ENCODE measurements at places on chromosomes 11 and 22.
A peak's percentile ranks its signal among the peaks of the same experiment; 100 is the strongest.

- no peak for DNase-seq
Measured at GRCh38 chr11:3357302-3357701, 21.6 kb downstream of the ZNF195 start.

DNA sequence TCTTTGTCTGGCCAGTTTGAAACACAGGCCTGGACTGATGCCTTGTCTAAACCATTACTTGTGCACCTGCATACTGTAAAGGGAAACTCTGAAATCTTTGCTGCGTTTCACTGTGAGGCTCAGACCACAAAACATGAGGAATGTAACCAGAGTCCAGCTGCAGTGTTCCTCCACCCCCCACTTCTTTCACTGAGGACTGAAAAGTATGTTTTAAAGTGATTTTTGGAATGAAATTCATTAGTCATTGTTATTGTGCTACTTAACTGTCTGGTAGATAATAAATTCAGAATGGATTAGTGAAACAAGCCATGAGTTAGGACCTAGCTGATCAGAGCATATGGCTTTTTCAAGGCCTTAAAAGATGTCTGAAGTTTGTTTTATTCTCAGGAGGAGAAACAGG, 181.2 kb downstream of the WNT11 start:
- DNase-seq, result no peak

DNA sequence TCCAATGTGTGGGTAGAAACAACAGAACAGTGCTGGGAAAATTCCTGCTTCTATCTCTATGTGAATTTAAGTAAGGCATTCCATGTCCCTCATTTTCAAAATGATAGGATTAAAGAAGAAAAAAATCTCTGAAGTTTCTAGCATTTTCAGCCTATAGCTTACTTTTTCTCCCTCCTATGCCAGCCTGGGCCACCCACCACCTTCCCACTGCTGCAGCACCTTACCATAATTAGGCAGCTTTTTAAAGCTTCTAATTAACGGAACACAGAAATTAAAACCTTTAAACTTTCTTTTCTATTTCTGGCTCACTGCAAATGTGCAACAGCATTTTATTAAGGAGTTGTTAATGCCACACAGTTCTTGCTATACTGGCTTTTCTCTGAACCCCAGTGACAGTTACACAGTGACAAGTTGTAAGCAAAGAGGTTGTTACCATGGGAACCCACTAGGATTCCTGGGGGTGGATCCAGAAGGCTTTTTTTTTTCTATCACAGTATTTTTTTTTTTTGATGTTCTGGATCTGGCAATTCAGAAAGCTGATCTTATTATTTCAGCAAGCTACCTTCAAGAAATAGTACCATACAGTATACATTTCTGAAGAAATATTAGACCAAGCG, 20.2 kb downstream of the CELF1 start:
- no peak for DNase-seq

DNA sequence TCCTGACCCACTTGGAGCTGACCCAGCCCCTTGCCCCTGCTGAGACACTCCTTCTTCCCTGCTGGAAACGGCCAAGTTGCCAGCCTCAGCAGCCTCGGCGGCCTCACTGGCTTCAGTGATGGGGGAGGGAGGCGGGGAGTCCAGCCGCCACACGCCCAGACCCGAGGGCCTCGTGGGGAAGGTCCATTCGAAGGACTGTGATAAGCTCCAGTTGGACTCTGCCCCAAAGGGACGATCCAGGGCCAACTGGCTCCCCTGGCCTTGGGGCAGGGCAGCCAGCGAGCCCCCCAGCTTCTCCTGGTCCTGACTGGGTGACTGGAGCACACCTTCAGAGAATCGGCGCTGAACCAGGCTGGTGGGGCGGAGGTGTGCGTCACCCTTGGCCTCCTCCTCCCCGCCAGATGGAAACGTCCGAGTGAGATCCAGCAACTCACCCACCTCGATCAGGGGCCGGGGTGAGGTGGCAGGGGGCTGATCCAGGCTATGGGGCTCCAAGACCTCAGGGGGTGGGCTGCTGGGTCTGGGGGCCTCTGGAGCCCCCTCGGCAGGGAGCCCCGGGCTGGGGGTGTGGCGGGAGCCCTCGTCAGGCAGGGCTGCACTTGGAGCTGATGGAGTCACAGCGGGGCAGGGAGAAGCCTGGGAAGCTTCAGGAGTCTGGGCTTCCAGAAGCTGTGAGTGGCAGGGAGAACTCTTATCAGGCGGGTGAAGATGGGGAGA, 11.5 kb downstream of the TNKS1BP1 start:
- no peak for DNase-seq

DNA sequence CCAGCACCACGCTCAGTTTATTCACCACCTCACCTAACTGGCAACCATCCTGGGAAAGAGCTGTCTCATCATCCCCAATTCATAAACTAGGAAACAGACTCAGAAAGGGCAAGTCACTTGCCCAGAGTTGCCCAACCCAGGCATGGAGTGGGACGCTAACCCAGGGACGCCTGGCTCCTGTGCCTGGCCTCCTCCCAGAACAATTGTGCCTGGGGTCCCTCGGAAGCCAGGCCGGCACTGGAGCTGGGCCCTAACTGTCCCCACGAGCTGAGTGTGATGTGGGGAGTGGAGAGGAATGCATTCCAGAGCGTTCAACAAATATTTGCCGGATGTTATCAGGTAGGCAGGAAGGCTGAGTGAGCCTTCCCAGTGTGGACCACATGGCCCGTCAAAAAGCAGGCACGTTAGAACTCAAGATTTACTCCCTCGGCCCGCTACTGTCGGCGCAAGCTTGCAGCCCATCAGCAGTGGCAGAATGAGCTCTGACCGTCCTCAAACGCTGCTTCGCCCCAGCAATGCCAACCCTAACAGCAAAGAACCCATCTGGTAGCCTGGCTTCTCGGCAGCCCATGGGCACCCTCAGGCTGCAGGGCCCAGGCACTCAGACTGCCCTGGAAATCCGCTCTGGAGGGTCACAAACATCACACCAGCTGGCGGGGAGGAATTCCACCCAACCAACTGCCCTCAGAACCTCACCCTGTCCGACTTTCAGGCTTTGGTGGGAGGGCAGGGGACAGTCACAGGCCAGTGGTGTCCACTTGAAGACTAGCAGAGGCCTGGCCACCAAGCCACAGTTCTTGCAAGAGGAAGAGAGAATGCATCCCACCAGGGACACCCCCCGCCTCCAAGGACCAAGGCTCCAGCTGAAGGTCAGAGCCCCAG, 35.6 kb downstream of the MYH9 start:
- DNase-seq, result no peak

- no peak for DNase-seq
Measured at GRCh38 chr11:116814502-116814901, 8.6 kb downstream of the APOA4 start.

DNA sequence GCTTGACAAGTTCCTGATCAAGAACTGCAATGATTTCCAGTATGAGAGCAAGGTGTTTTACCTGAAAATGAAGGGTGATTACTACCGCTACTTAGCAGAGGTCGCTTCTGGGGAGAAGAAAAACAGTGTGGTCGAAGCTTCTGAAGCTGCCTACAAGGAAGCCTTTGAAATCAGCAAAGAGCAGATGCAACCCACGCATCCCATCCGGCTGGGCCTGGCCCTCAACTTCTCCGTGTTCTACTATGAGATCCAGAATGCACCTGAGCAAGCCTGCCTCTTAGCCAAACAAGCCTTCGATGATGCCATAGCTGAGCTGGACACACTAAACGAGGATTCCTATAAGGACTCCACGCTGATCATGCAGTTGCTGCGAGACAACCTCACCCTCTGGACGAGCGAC, 12.0 kb downstream of the YWHAH start:
- no peak for DNase-seq

DNA sequence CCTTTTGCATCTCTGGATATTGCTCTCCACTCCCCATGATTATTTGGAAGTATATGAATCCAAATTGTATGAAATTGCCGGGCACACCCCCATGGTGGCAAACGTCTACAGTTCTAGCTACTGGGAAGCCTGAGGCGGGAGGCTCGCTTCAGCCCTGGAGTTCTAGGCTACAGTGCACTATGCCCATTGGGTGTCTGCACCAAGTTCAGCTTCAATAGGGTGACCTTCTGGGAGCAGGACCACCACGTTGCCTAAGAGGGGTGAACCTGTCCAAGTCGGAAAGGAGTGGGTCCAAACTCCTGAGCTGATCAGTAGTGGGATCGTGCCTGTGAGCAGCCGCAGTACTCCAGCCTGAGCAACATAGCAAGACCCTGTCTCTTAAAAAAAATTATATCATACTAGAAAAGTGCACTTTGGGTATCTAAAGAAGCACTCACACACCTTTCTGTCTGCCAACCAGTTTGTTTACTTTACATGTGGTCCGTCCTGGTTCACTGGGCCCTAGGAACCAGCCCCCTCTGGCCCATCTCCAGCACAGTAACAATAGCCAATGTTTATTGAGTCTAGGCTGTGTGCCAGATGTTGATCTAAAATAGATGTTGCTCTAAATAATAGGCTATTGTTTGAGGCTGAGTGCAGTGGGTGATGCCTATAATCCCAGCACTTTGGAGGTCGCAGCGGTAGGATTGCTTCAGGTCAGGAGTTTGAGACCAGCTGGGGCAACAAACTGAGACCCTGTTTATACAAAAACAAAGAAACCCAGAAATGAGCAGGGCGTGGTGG, 16.4 kb upstream of the KAT5 start:
- DNase-seq, result no peak

GRCh38 chr11:104322696-104323095, 158.7 kb upstream of the PDGFD start:
- DNase-seq, result no peak

GRCh38 chr11:69476509-69476961, 4.9 kb upstream of the LINC01488 start:
- no peak for DNase-seq

DNA sequence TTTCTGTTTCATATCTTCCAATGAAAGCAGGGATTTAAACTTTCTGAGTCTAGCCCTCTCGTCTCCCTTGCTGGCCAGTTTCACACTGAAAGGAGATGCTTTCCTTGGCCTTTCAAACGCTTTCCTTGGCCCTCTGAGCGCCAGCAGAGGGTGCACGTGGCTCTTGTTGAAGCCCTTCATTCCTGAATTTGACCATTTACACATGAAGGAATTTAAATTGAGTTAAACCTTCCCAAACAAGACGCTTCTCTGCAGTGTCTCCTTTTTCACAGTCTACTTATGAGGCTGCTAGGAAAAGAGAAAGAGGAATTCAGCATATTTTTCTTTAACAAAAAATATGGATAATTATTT, 21.6 kb downstream of the NNMT start:
- no peak for DNase-seq

DNA sequence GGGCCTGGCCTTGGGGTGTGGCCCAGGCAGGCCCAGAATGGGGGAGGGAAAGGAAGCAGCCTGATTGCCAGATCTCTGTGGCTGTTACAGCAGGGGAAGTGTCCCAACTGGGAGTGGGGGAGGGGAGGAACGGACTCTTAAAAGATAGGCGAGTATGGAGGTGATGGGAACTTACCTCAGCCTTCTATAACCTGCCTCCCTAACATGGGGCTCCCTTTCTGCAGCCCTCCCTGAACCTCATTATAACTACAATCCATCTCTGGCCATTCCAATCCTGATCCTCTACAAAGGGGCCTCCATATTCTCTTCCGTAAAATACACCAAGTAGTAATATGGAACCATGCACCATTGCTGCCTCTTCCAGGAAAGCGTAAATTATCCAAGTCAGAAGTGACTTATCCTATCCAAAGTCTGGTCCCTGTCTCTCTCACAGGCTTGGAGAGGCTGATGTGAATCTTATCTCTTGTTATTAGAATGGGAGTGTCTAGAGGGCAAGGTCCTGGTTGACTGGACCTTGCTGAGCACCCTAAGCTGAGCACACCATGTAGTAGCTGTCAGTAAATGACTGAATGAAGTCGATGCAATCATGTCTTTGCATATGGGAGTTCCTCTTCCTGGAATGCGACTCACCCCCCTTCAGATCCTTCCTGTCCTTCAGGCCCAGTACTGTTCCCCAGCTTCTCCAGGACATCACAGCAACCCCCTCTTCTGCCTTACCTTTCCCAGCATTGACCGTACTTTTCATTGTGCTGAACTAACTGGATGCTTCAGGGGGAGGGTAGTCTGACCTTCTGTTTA, 5.9 kb downstream of the RHOG start:
- no peak for DNase-seq

- no peak for DNase-seq
Measured at GRCh38 chr11:114815176-114815575, 136.8 kb downstream of the NXPE2 start.

GRCh38 chr11:1844221-1845094, 5.7 kb downstream of the TNNI2 start:
- no peak for DNase-seq

GRCh38 chr11:33634291-33634834, 66.3 kb downstream of the C11orf91 start:
- no peak for DNase-seq

- no peak for DNase-seq
Measured at GRCh38 chr11:133726542-133726941, 118.8 kb downstream of the SPATA19 start.

DNA sequence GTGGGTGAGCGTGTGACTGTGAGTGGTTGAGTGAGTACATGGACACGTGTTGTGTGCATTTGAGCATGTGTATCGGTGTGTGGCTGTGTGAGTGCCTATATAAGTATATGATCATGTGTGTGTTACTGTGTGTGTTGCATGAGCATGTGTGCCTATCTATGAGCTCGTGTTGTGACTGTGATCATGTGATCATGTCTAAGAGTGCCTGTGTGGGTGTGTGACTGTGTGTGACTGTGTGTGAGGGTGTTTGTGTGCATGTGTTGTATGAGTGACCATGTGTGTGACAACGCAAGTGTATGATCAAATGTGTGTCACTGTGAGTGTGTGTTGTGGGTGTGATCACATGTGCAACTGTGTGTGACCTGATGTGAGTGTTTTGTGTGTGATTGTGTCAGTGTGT, 88.8 kb downstream of the UBASH3B start:
- no peak for DNase-seq

GRCh38 chr11:73972620-73973449, 9.8 kb downstream of the UCP2 start:
- DNase-seq, result no peak

GRCh38 chr22:24434471-24435322, 7.3 kb downstream of the ADORA2A start:
- DNase-seq, result peak; percentile 59

GRCh38 chr22:44205516-44206329, 25.0 kb downstream of the PARVG start:
- no peak for DNase-seq
